ENCODE measurements at places on chromosomes 3 and 15. TPM values are rescaled to one million over a fixed set of nuclear protein-coding genes. Genes with fewer than 3 reads are reported as not detected.

LMAN1L gene
- polyA plus RNA-seq = not detected

STAB1 gene
- polyA plus RNA-seq = 33.9 TPM

DNA sequence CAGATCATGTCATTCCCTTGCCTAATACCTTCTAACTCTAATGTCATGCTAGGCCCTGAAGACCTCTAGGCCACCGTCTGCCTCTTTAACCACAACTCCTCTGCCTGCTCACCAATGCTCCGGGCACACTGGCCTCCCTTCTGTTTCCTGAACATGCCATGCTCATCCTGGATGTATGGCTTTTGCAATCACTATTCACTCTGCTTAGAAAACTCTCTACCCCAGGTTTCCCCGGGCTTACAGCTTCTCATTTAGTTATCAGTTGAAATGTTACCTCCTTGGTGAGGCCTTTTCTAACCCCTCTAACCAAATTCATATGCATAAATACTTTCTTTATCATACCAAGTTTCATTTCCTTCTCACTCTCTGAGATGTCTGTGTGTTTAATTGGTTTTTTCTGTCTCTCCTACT, 727.8 kb upstream of the CFAP20DC start:
- DNase-seq = no peak

DNA sequence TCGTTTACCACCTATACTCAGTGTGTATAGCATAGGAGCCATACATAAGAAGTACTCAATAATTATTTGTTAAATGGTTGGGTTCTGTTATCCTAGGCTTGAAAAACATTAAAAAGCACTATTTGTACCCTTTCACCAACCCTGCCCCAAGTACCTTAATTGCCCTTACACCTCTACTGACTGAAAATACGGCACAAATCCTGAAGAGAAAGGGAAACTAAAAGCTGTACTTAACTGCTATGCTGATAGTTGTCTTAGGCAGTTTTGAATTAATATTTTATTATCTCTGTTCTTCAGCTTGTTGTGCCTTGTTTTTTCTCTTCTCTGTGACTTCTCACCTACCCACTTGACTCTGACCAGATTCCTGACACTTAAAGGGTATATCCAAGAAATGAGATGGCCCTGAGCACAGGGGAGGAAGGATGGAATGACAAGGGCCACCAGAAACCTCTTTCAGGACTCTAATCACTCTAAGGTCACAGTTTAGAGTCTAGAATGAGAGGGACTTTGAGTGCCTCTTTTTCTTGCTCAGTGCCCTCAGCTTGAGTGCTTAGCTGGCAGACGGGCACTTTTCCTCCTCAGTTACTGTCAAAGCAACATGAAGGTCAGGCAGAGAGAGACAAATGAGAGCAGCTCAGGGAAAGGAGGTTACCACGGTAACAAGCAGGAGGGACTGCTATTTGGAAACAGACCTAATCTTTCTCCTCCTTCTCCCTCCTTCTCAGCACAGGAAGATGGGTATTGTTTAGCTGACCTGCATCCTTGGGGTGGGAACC, 136.5 kb downstream of the ZNF609 start:
- no peak for DNase-seq

DNA sequence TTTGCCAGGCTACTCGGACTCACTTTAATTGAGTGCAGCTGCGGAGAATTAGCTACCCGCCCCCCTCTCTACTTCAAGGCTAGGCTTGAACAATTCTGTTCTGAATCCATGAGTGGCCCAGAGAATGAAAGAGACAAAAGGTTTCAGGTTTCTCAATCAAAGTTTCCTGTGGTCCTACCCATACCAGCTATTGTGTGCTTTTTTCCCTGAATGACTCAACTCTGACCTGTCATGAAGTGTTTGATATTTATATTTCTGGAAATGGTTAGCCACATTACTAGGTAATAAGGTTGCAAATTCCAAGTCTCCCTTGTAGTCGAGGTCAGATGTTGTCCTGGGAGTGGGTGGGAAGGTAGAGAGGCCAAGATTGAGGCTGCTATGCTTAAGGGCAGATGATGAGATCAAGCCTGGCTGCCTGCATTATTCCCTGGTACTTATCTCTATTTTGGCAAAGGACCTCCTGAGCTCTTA, 392.7 kb upstream of the TBL1XR1 start:
- no peak for DNase-seq

- DNase-seq = no peak
Observed at GRCh38 chr15:89101302-89102193, 13.3 kb downstream of the ABHD2 start.

- no peak for DNase-seq
Observed at GRCh38 chr15:98650417-98651035, 2.2 kb downstream of the IGF1R start.

DNA sequence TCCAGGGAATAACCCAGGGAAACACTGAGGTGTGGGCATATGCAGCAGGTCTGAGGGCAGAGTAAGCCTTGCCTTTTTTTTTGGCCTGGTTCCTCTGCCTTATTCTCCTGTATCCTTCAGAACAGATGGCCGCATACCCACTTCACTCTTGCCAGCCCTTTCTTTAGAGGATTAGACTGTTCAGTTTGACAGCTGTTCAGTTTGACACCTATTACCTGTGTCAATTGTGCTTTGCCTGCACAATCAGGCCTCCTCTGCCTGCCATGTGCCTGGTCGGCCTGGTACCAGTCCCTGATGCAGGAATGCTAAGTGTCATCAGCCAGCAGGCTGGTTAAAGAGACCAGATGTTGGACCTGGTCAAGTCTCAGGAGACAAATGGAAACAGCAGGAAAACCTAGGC, 22.3 kb downstream of the TM6SF1 start:
- DNase-seq = no peak

GRCh38 chr15:95044745-95045417, 813.5 kb downstream of the MCTP2 start:
- DNase-seq = no peak
